Activated T-helper 17 cell treated with anti-CD3 and anti-CD28 coated beads, Interleukin-2, amount 50 U/mL, for 72 hours (primary cell): ENCODE measurements at places on chromosomes 13 and 19. TPM values are rescaled to one million over a fixed set of nuclear protein-coding genes. Genes with fewer than 3 reads are reported as not detected.

The SLC27A1 gene
- 3.8 TPM for total RNA-seq

The PGLYRP2 gene
- total RNA-seq = 0.11 TPM

The RNF225 gene
- total RNA-seq = 0.64 TPM

The FFAR1 gene
- total RNA-seq = 0.54 TPM

The CYP2A7 gene
- not detected for total RNA-seq

The TTYH1 gene
- not detected for total RNA-seq

The TINCR gene
- total RNA-seq = 0.48 TPM

The CYP2F1 gene
- not detected for total RNA-seq

The KIR3DL2 gene
- total RNA-seq = 0.85 TPM

The ZNF90 gene
- total RNA-seq = 15.5 TPM

The OR7C1 gene
- total RNA-seq = not detected

- no peak for ATAC-seq
Observed at GRCh38 chr13:27789495-27790303, 2.6 kb upstream of the GSX1 start.

DNA sequence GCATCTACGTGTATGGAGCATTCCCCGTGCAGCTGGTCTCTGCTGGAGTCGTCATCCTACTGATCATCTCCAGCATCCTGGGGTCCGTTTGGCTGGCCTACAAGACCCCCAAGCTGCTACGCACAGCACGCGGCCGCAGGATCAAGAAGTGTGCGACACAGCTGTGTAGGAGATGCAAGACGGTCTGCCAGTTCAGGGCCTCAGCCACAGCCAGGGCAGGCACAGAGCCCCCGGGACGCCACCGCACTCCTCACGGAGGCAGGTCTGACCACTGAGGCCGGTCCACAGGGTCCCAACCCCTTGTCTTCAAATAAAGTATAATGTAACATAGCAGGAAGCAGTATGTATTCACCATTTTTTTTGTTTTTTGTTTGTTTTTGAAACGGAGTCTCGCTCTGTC is 6.1 kb downstream of the PRR22 start:
- ATAC-seq = no peak

DNA sequence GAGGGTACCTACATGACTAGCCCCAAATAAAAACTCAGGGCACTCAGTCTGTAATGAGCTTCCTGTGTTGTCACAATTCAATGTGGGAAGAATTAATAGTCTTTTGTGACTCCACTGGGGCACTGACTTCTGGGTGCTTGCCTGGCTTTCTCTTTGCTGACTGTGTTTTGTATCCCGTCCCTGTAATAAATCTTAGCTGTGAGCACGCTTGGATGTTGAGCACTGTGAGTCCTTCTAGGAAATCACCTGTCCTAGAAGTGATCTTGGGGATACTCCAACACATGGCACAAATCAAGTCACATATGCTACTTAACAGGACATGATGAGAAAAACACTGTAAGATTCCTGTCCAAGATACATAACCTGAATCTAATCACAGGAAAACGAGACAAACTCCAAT is 83.0 kb downstream of the USP12 start:
- no peak for ATAC-seq

DNA sequence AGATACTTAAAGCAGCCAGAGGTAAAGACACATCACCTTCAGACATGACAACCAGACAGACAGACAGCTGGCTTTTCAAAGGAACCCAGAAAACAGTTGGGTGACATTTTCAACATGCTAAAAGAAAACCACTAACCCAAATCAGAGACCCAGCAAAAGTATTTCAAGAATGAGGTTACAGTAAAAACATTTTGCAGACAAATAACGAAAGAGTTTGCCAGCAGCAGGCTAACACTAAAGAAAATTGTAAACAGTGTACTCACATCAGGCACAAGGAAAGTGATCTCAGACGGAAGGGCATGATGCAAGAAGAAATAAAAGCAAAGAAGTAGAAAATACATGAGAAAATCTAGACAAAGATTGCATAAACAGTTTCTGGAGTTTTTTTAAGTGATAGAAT is 46.4 kb downstream of the AP1M1 start:
- ATAC-seq = no peak

DNA sequence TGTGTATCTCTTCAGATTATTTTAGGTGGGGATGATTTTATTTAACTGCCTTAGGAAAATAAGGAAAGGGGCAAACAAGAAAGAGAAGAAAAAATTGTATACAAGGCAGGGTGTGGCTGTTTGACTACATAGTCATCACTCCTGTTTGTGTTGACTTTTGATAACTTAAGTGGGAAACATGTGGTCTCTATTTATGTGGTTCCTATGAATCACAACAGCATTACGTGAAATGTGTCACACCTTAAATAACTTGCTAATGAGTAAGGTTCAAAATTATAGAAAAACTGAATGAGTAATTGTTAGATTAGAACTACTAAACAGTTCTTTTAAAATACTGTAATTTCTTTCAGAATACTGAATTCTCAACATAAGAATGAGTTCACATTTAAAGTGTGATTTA is 69.3 kb downstream of the LMO7 start:
- peak; percentile 98 for ATAC-seq

DNA sequence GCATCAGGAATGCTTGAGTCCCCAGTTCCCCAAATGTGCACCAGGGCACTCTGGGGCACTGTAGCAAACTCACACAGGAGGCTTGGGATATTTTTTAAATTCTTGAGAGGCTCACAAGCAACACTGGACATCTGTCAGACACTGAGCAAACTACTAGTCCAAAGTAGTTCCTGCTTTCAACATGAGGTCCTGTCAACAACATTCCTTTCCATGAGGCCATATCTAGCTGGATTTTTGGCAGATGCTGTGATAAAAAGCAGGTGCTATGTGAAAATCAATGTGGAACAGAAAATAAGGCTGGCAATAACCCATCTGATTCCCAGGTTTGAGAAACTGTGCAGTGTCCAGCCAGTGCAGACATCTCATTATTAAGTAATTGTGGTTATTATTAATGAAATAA is 50.5 kb downstream of the STARD13 start:
- no peak for ATAC-seq

DNA sequence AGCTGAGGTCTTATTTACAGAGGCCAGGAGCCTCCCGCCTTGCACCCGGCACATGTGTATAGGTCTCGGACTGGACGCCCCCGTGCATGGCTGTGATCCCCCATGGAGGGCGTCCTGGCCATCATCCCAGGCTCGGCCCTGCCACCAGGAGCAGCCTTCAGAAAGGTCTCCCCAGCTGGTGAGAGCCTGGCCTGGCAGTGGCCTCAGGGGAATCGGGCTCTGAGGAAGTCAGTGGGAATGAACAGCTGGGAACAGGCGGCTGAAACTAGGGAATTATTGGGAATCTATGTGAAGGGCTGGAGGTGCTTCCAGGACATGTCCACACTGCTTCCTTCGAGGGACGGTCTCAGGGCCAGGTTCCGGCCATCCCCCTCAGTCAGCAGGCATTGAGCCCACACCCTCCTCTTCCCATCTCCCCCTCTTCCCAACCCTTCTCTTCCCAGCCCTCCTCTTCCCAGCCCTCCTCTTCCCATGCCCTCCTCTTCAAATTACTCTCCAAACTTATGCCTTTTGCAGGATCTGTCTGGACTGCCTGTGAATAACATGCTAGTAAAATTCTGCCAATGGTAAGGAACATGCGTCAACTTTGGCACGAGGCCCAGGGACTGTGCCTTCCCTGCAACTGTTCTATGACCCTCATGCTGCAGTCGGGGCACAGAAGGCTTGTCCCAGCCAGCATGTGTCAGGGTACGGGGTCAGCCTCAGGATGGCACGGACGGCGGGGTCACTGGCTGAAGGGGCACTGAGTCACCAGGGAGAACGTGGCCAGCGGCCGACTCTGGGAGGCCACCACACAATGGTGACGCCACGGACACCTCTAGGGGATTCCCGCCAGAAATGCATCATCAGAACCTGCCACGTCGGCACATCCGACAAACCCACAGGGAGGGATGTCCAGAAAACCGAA is 24.2 kb upstream of the C13orf46 start:
- ATAC-seq = peak; percentile 77

DNA sequence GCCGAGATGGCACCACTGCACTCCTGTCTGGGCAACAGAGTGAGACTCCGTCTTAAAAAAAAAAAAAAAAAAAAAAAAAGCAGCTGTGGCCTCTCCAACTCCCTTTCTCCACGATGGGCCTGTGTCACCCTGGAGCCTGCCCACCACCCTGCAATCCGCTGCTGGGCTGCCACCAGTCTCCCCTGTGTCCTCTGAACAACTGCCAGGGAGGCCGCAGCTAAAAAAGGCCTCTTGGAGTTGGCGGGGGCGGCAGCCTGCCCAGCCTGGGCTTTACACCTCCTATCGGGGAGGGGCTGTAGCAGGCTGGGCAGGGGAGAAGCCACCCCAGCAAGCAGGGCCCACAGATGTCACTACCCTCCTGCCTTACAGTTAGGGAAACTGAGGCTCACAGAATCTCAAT is 3.5 kb downstream of the CDC37 start:
- ATAC-seq = no peak

DNA sequence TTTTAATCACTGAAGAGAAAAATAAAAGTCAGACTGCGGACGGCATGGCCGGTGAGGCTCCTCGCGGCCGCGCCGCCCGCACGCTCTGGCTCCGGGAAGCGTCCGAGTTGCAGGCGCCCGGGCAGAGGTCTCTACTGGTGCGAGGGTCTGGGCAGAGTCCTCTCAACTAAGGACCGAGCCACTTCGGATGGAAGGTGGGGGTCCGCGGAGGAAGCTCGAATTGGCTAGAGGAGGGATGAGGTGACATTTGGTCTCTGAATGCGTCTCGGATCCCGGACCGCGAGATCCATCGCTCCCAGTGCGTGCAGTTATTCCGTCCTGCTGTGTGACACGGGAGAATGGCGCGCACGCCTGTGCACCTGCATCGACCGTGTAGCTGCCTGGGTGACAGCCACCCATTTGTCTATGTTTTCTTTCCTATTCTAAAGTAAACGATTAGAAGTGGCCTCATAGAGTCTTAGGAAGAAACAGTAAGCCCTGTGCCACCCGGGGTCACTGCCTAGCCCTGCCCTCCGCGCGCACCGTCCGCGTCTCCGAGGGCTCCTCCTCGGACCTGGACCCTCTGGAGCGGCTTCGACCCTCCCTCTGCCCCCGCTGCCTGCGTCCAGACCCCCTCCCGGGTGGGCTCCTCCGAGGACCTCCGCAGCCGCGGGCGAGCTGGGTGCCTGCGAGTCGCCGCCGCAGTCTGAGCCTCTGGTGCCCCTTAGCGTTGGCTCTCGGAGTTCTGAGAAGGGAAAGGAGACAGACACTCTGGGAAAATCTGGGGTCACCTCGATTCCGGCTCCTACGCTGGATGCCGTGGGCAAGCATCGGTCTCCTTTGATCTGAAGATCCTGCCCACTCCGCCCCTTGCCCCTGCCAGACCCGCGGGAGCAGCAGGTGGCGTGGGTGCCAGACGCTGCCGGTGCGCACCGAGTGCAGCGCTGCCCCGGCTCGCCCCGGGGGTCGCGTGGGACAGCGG is 347.4 kb downstream of the LIG4 start:
- no peak for ATAC-seq

- no peak for ATAC-seq
Observed at GRCh38 chr19:1080360-1081161, 13.6 kb downstream of the ARHGAP45 start.

GRCh38 chr19:7318176-7318575 is 24.0 kb upstream of the INSR start:
- ATAC-seq = no peak

- ATAC-seq = no peak
Observed at GRCh38 chr13:74920361-74920760, 561.6 kb downstream of the TBC1D4 start.

DNA sequence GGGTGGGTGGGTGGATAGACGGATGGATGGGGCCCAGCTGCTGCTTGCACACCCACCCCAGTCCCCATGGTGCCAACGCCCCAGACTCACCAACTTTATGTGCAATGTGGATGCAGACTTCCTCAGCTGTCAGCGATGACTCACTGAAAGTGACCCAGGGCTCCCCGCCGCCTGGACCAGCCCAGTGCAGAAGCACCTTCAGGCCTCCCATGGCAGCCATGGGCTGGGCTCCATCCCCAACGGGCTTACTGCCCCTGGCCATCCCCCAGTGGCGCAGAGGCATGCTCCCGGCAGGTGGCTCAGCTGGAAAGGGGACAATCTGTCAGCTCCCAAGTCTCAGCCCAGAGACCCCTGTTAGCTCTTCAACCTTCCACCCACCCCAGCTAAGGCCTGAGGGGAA is 2.2 kb downstream of the TYK2 start:
- no peak for ATAC-seq

DNA sequence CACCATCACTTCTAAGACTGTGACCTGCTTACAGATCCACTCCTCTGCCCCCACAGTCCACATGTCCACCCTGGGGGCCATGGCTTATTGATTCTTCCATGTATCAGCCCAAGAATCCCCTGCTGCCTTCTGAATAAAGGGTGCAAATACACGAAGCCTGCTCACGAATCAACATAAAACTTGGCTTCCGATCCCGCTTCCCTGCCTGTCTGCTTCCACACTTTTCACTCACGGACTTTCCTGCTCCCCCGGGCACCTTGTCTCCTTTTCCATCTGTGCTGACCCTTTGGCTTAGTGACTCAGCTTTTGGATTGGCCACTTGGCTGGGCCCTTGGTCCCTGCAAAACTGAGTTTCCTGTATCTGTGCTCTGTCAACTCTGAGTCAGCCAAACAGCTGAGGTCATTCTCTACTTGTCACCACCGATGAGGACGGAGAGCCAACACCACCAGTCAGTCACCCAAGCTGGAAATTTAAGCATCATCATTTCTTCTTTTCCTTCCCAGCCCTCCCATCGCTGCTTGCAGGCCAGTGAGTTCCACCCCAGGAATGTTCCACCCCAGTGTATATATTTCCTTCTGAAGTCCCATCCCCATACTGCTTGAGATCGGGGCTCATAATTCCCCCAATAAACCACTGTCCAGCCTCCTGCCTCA is 11.4 kb upstream of the USP12 start:
- peak; percentile 77 for ATAC-seq

DNA sequence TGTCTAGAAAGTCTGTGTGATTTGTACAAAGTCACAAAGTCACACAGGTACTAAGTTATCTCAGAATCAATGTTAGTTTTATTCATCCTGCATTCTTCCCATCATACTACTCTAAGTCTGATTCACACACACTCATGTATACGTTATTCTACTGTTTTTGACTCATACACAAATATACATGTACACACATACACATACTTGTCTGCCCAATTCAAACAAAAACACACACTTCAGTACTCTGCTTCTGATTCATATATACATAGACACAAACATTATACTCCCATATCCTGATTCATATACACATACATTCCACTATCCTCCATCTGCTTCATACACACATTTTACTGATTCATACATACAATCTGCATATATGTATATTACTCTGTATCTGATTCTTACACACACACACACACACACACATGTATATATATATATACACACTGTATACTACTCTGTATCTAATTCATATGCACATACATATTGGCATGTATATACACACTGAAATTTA is 69.3 kb downstream of the KLF12 start:
- peak; percentile 74 for ATAC-seq

DNA sequence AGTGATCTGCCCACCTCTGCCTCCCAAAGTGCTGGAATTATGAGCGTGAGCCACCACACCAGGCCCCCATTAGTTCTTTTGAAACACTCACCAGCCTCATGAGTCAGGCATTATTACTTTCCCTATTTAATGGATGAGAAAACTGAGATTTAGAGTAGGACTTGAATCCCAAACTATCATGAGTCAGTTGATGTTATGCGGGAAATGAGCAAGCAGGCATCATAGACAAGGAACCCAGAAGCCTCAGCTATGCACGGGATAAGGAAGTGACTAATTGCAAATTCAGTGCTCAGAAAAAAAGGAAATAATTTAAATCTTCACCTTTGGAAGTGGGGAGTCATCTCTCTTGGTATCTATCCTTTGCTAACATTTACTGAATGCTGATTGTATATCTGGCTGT is 217.5 kb downstream of the ABCC4 start:
- no peak for ATAC-seq
